ENCODE measurements at places on chromosomes 12 and 14.

GRCh38 chr14:39102265-39102968, 618 bp downstream of the SEC23A start:
- peak; percentile 19 for DNase-seq

- DNase-seq, result no peak
Observed at GRCh38 chr12:114943601-114944000, 259.6 kb upstream of the TBX3 start.

- no peak for DNase-seq
Observed at GRCh38 chr12:3034067-3034750, 43.0 kb upstream of the TSPAN9 start.

- no peak for DNase-seq
Observed at GRCh38 chr14:66165337-66165736, 320.8 kb upstream of the CCDC196 start.

GRCh38 chr12:47773062-47773857, at the start of gene SLC48A1:
SLC48A1 (plus strand) TSS chr12:47773238; CDS start chr12:47773305, 67 bp downstream.
- DNase-seq, result peak; percentile 83

GRCh38 chr14:87411370-87411769, 581.6 kb downstream of the GALC start:
- DNase-seq, result no peak

DNA sequence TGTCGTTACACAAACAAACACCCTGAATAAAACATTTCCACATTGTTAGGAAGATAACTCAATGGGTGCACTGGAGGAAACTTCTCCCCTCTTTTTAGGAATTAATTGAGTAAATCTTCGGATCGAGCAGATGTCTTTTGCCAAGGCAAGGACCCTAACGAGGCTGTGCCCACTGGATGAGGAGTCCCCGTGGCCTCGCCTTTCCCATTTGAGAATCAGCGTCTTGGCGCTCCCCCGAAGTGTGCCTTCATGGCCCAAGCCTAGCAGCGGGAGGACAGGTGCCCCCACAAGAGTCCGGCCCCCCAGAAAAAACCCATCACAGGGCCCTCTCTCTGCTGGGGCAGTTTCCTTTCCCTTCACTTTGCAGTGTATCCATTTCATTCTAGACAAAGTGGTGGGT, 246.6 kb downstream of the BCL11B start:
- no peak for DNase-seq

GRCh38 chr12:80813820-80814219, 97.1 kb downstream of the MYF5 start:
- DNase-seq, result no peak

DNA sequence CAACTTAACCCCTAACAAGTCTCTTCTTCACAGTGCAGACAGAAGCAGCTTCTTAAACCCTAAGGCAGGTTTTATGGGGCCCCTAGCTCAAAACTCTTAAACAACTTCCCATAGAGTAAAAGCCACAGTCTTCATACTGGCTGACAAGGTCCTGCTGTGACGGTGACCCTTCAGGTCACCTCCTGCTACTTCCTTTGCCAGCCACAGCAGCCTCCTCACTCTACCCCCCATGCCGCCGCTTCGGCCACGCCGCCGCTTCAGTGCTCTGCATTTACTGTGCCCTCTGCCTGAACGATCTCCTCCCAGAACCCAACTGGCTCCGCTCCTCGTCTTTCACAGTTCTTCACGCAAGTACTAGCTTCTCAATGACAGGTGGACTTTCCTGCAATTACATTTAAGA, 45.5 kb downstream of the ACADS start:
- no peak for DNase-seq

DNA sequence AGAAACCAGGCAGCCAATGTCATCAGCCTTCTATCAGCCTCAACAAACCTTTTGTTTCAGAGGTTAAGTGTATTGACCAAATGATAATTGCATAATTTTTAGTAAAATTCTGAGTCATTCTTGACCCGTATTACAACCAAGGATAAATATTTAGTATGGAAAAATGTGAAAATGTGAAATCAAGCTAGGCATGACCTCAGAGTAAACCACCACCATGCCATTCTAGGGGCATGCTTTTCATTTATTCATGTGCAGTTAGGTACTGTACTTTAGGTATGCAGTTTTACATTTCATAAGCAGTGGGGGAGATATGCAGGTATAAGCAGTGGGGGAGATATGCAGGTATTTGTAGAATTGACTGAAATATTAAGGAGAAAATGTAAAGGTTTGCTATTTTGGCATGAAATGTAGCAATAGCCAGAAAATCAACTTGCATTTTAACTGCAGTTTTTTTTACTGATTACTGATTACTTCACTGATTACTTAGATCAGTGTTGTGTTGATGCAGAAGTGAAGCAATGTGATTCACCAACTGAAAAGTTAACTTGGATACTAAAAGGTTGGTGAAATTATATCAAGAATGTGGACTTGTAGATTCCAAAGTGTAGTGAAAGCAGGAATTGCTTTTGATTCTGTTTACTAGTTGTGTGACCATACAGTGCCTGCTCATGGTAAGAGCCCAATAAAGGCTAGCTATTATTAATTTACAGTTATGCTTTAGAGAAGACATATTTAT, 184.2 kb downstream of the ESR2 start:
- DNase-seq, result no peak

DNA sequence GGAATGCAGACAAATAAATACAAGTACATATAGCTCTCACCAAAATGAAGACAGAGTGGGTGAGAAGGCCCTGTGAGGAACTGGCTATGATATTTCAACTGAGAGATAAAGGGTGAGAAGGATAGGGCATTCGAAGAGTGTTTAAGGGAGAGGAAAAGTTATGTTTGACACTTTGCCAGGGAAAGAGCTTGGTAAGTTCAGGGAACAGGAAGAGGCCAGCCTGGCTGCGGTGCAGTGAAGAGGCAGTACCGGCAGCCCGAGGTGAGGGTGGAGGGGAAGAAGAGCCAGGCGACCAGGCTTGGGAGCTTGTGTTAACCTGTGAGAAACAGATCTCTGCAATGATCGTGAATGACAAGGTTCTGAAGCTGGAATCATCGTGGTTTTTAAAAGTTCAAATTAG, 84.7 kb upstream of the RFX4 start:
- no peak for DNase-seq

Measured in CD4-positive, alpha-beta memory T cell (primary cell).